Nephron progenitor cell (in vitro differentiated cells): ENCODE measurements at places on chromosomes 1 and 21.

GRCh38 chr1:3607703-3608065 is 3.6 kb downstream of the MEGF6 start:
- DNase-seq, result no peak

DNA sequence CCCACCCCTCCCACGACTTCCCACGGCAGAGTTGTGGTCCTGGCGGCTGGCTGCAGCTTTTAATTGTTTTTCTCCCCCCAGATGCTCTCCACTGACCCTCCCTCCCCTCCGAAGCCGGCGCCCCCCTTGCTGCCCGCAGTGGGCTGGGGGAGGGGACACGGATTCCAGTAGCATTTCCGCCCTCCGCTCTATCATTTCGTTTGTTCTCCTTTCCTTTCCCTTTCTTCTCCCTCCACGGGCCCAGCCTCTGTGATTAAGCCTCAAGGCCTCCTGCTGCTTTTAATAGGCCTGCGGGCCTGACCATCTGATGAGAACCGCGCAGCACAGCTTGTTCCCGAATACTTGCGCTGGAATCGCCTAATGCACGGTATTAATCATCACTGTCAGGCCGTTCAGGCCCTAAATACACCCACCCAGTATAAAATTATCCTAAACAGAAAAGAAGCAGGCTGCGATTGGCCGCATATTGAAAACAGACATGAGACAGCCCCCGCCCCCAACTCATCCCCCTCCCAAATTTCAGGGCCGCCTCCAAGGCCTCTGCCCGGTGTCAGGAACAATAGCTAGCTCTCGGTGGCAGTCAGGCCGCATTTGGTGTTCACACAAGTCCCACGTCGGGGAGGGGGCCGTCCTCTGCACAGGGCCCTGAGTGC is 102.0 kb upstream of the ARHGEF16 start:
- DNase-seq, result peak; percentile 54

DNA sequence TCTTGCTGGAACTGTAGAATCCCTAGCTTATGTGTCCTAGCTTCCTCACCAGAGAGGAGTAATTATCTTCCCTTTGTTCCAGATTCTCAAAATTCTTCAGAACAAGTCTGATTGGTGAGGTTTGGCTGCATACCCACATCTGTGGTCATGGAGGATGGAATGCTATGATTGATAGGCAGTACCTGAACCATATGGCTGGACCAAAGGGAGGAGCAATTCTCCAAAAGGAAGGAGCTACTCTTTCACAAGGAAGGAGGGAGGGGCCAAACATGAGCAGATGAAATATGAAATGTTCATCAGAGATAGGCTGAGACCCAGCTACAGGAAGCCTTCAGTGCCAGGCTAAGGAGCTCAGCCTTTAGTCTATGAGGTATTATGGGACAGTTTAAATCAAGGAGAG is 5.0 kb upstream of the RNF19B start:
- no peak for DNase-seq

DNA sequence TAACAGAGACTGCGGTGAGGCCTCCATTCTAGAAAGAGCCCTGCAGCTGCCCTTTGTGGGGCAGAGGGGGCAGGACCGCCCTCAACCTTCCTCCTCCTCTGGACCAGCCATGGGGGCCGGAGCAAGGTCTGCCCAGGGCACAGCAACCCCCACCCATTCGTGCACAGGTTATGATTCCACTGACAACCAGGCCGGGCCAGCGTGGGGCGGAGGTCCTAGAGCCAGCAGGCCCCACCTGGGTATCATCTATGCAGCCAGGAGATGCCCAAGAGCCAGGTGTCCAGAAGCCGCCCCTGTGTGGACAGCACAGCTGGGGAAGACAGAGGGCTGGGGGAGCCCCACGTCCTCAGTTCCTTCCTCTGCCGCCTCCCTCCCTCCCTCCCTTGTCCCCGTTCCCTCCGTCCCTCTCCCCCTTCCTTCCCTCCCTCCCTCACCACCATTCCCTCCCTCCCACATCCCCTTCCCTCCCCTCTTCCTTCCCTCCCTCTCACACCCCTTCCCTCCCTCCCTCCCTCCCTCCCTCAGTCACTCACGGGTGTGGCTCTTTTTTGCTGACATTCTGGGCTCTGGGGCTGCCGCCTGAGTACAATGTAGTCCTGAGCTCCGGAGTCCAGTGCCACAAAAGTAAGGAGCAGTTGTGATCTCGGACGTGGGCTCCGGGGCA is 12.3 kb downstream of the RNF223 start:
- no peak for DNase-seq

DNA sequence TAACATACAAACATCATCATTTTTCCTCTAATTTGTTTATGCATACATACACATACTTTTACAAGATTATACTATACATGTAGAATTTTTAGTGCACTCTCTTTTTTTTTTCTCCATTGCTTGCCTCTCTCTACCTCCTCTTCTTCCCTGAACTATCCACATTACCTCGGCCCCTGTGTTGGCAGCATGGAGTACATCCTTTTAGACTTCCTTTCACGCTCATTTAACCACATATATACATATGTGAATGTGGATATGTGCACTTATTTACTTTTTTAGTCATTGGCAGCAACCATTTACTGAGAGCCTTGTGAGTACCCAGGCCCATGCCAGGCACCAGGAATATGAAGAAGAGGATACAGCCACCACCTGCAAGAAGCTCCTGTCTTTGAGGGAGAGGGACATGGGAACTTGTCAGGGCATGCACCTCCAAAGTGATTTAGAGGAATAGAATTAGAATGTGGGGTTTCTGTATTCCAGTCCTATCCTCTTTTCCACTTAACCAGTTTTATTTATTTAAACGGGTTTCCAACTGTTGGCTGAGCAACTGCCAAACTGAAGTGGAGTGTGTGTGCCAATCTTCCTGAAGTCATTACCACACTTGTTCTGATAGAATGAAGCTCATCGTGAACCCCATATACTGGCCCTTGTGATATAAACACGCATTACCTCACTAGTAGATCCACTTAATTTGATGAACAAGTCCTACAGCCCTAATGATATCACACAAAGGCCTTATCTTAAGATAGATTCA is 212.6 kb downstream of the TNR start:
- DNase-seq, result no peak
